GM23248 (cell line): ENCODE measurements at places on chromosomes 6 and 20. TPM values are rescaled to one million over a fixed set of nuclear protein-coding genes. Genes with fewer than 3 reads are reported as not detected.

- no peak overlapping the region for H3K4me3 ChIP-seq
- no peaks in the 10 kb centered on the region for H3K4me1 ChIP-seq
- H3K27ac ChIP-seq = no peak overlapping the region
Measured at GRCh38 chr20:38342713-38343310, 3.5 kb upstream of the LBP start.

DNA sequence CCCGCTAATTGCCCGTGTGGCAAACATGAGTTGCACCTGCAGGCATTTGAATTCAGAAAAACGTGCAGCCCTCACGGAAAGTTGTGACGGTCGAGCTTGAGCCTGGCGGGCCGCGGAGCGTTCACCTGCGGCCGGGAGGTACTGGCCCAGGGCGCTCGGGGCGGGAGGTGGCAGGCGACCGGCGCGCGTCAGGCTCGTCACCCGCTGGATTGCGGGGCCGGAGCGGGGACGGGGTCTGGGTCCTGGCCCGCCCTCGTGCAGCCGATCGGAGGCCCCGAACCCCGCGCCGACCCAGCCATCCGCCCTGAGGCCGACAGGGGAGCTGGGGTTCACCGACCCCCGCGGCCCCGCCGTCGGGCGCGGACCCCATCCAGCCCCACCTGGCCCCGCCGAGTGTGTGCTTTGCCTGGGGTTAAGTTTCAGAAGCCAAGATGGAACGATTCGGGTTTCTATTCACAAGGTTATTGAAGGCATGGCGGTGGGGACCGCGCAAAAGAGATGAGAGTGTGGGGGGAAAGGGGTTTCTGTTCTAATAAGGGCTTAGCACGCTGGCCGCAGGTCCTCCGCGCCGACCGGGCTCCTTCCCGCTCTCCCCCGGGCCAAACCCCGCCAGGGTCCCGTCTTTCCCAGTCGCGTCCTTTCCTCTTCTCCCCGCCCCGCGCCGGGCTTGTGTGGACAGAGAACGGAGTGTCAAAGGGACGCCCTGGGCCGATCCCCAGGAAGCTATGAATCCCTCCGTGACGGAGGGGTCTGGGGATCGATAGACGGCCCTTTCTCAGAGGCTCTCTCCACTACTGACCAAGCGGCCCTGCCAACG is 1.6 kb upstream of the HEY2 start:
- H3K36me3 ChIP-seq = no peaks in the 10 kb centered on the region
- peaks cover 82% of the 10 kb centered on the region for H3K27me3 ChIP-seq
- H3K4me1 ChIP-seq = peaks cover 10% of the 10 kb centered on the region

The LY6G5C gene
- polyA plus RNA-seq = 5.0 and 5.1 TPM in 2 replicates

GRCh38 chr6:67914419-67914818 is 720.7 kb upstream of the ADGRB3 start:
- H3K27ac ChIP-seq = no peak overlapping the region
- H3K36me3 ChIP-seq = no peaks in the 10 kb centered on the region
- H3K4me1 ChIP-seq = no peaks in the 10 kb centered on the region

- no peak overlapping the region for H3K27ac ChIP-seq
- DNase-seq = no peak
- no peak overlapping the region for H3K4me3 ChIP-seq
- H3K4me1 ChIP-seq = no peaks in the 10 kb centered on the region
Measured at GRCh38 chr6:142702501-142703460, 242.2 kb downstream of the HIVEP2 start.

GRCh38 chr20:53579581-53580375 is 13.9 kb downstream of the ZNF217 start:
- peaks cover 60% of the 10 kb centered on the region for H3K36me3 ChIP-seq
- peak overlapping the region; percentile 95 for H3K27ac ChIP-seq
- peak overlapping the region; percentile 61 for H3K4me3 ChIP-seq
- H3K4me1 ChIP-seq = peaks cover 64% of the 10 kb centered on the region
- no peaks in the 10 kb centered on the region for H3K27me3 ChIP-seq
- peak; percentile 85 for DNase-seq

DNA sequence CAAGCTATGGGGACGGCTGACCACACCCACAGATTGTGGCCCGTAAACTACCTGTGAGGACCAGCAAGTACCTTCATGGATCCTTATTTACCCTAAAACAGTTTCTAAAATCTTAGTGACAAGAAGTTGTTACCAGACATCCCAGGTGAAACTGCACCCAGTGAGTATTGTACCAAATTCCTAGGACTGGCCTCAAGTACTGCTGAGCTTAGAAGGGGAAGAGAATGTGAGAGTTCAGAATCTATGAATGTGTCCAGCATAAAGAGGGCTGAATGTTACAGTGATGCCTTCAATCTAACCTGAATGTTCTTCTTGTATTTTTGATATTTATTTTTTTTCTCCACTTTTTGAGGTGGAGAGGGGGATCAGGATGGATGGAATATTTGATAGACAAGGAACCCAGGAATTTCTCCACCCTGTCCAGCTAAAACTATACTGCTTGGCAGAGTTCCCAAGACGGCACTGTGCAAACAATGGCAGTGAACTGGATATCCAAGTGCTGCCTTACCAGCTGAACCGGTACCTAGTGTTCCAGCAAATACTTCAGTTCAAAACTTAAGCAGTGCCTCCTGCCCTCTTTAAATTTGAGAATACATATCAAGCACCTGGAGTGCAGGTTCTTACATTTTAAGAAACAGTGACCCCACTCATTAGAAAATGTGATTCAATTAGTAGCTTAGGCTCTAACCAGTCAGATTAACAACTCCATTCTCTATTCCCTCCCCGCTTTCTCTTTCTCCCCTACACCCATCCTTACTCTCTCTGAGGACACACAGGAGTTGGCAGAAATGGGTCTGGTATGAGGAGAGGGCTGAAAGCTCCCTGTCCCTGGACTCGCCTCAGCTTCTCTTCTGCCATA is 427.3 kb upstream of the FLRT3 start:
- DNase-seq = no peak
- H3K36me3 ChIP-seq = no peaks in the 10 kb centered on the region
- H3K27ac ChIP-seq = no peak overlapping the region
- no peaks in the 10 kb centered on the region for H3K4me1 ChIP-seq
- H3K4me3 ChIP-seq = no peak overlapping the region
- H3K27me3 ChIP-seq = no peaks in the 10 kb centered on the region

The SLC18B1 gene
- 4.6 and 5.8 TPM in 2 replicates for polyA plus RNA-seq
